ENCODE measurements at places on chromosomes 1 and 21.

DNA sequence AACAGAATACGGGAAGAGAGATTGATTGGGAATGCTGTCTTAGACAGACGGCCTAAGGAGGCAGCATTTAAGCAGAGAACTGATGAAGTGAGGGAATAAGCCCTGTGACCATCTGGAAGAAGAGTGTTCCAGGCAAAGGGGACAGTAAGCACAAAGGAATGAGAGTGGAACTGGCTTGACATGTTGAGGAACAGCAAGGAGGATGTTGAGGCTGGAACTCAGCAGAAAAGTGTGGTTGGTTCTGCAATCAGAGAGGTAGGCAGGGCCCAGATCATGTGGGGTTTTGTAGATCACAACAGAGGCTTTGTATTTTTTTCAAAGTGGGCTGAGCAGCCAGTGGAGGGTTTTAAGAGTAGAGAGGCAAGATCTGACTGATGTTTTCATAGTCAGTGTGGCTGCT is 157.4 kb downstream of the DNM3 start:
- no peak for DNase-seq

DNA sequence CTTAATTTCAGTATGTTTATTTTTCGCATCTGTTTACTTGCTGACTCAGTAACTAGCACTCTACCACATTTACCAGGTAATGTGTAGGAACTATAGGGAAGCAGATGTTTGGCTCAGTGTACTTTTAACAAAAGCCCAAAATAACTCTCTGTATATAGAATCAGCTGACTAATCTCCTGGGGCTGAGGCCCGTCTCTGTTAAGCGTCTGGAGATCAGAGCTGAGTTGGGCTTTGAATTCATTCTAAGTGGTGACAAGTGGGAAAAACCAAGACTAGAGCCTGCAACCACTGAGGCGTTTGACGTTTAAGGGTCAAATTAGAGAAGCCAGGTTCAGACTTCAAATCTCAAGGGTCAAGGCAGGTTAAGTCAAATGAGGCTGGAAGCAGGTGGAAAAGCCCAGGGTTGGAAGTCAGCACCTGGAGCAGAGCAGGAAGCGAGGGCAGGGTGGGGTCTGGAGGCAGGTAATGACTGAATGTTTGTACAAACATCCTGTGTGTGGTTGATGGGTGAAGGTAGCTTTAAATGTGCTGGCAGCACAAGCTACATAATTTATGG is 56.8 kb upstream of the LYST start:
- no peak for DNase-seq

GRCh38 chr1:10160907-10161490 is 49.4 kb upstream of the KIF1B start:
- DNase-seq = no peak

DNA sequence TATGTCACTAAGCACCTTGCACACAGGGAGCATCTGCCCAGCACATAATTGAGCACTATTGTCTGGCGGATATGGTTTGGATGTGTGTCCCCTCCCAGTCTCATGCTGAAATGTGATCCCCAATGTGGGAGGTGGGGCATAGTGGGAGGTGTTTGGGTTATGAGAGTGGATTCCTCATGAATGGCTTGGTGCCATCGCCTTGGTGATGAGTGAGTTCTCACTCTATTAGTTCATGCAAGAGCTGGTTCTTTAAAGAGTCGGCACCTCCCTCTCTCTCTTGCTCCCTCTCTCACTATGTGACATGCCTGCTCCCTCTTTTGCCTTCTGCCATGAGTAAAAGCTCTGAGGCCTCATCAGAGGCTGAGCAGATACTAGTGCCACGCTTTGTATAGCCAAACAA is 9.5 kb downstream of the CTSK start:
- DNase-seq = no peak

DNA sequence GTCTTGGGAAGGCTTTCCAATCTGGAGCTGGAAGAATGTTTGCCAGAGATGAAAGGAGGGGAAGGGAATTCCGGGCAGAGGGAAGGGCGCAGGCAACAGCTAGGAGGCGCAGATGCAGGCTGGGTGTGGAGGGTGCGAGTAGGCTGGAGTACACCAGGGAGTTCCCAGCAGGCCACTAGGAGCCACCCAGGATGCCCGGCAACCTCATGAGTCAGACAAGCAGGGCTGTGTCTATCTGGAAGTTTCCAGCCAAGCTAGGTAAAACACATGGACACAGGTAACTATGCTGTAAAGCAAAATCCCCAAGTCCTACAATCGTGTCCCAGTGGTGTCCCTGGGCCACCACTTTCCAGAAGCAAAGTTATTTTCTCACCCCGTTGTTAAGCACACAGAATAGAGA is 990 bp upstream of the NBL1 start:
- DNase-seq = no peak

GRCh38 chr1:10953505-10954193 is 58.8 kb upstream of the TARDBP start:
- no peak for DNase-seq

GRCh38 chr1:245516284-245516759 is 361.5 kb downstream of the KIF26B start:
- DNase-seq = no peak

DNA sequence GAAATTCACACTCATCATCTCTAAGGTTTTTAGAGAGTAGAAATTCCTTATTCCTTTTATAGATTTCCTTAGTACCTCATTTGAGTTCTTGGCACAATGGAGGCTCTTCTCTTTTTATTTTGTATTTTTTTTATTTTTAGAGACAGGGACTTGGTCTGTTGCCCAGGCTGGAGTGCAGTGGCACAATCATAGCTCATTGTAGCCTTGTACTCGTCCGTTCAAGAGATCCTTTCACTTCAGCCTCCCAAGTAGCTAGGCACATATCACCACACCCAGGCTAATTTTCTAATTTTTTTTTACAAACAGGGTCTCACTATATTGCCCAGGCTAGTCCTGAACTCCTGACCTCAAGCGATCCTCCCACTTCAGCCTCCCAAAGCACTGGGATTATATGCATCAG is 29.6 kb downstream of the RGL1 start:
- no peak for DNase-seq

DNA sequence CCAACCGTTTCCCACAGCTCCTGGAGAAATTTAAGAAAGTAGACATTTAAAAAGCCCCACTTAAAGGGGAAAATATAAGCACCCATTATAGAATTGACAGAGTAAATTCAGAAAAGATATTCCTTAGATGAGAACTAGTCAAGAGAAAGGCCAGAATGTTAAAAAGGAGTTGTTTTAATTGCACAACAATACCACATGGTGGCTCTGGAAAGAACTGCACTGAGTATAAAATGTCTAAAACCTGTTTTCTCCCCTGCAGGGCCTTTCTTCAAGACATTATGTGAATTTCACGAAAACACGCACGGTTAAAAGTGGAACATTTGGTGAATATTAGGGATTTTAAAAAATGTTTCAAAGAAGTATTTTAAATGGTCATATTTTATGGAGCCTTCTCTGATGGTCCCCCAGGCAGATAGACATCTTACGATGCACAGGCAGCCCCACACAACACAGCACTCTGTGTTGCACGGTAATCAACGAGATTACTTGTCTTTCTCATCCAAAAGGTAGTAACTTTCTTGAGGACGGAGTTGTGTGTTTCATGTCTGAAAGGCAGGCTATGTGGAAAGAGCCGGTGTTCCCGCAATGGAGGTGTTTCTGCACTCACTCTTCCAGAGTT is 101.9 kb downstream of the PRRX1 start:
- DNase-seq = no peak

DNA sequence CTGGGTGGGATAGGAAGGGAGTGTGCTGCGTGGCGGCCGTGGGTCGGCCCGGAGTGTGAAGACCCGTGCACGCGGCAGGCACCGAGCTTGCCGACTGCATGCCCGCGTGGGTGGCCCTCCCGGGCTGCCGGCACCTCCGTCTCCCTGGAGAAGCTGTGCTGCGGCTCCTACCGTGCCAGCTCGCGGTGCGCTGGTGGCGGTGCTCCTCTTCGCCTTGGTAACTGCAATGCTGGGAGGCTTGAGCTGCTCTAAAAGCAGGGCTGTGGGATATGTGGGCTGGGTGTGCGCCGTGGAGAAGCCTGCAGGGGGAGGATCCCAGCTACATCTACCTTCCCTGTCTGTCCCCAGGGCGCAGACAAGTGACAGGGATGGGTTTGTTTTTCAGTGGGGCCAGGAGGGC is 2.4 kb downstream of the GABRD start:
- DNase-seq = no peak

- DNase-seq = no peak
These were observed 621.9 kb downstream of the NPHP4 start for GRCh38 chr1:5370311-5370710.

GRCh38 chr1:15678578-15678977 is 5.5 kb upstream of the PLEKHM2 start:
- DNase-seq = no peak

DNA sequence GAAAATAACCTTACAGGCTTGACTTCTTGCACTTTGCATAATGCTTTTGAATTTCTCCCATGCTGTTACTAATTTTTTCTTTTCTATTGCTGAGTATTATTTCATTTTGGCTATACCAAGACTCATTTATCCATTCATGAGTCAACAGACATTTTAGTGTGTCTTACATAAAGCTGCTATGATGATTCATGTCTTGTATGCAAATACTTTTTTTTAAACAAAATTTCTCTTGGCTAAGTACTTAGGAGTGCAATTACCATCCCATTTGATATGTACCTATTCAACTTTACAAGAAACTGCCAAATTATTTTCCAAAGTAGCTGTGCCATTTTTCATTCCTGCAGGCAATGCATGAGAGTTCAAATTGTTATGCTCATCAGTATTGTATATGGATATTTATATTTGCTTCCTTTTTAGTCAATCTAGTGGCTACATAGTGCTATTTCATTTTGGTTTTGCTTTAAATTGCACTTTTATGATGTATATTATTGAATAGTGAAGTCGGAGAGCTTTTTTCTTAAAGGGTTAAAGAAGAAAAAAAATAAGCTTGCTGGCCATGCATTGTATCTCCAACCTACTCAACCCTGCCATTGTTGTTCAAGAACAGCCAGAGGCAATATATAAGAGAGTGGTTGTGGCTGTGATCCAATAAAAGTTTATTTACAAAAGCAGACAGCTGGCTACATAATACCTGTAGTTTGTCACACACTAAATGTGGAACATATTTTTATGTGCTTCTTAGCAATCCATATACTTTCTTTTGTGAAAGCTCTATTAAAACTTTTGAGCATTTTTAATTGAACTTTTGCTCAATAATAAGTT is 862.8 kb downstream of the KCNT2 start:
- no peak for DNase-seq

GRCh38 chr1:165851034-165851658 is 23.7 kb downstream of the UCK2 start:
- DNase-seq = no peak

- DNase-seq = no peak
These were observed 15.3 kb downstream of the CASZ1 start for GRCh38 chr1:10781137-10781536.

DNA sequence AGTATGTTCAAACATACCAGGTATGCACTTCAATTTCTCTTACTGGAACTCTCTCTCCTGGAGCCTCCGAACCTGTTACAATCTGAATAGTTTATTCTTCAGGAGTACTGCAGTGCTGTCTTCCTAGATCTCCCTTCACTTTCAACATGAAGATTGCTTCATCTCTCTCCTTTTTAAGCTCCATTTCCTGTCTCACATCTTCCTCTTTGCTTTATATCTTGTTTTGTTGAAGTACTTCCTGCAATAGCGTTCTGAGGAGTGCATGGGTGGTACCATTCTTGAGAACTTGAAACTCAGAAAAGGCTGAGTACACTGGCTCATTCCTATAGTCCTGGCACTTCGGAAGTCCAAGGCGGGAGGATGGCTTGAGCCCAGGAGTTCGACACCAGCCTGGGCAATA is 15.7 kb upstream of the C1orf146 start:
- DNase-seq = no peak

DNA sequence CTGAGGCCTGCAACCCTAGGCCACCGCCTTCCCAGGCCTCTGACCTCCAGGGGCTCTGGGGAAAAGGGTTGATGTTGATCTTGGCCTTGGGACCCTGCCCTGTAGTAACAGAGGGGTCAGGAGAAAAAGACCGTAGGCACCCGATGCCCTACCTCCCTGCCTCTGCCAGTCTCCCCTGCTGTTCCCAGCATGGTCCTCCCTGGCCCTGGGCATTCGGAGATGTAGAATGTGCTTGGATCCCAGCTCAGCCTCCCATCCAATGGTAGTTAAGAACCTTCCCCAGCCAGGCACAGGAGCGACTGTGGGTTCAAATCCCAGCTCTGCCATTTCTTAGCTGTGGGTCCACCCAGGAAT is 72.0 kb upstream of the TARDBP start:
- DNase-seq = no peak

- DNase-seq = no peak
These were observed 303.3 kb downstream of the S1PR1 start for GRCh38 chr1:101540161-101540560.

GRCh38 chr1:97999320-97999719 is 78.5 kb upstream of the DPYD start:
- DNase-seq = no peak

- no peak for DNase-seq
These were observed 579.9 kb downstream of the MATN1 start for GRCh38 chr1:30143517-30143916.

Data from activated gamma-delta T cell treated with anti-CD3 and anti-CD28 coated beads, Interleukin-2, amount 50 U/mL, for 16 hours (primary cell).